ENCODE measurements at places on chromosomes 6 and 20.
A peak's percentile ranks its signal among the peaks of the same experiment; 100 is the strongest.

- DNase-seq, result no peak
These were observed 213.6 kb downstream of the RNGTT start for GRCh38 chr6:88749849-88750248.

GRCh38 chr6:2558861-2559801, 191.6 kb downstream of the MYLK4 start:
- no peak for DNase-seq

DNA sequence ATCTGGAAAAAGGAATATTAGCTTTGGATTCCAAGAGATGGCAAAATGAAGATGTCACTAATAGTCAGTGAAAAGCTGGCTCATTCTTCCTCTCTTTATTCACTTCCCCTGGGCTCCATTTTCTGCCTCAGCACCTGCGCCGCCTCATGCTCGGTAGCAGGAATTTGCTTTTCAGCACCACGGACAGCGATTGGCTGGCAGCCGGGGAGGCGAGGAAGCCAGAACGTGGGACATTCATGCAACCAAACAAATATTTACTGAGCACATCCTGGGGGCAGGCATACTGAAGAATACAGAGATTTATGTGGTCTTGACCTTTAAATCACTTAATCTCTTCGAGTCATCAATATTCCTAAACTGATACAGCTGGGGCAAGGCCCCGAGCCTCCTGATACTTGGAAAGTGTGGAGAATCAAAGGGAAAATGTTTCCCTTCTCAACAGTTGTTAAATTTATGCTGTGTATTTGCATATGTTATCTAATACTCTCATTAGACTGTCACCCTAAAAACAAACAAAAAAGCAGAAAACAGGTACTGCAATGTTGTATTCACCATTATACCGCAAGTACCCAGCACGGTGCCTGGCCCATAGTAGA, 12.1 kb upstream of the PDYN start:
- DNase-seq, result no peak

- DNase-seq, result no peak
These were observed 167.5 kb downstream of the TMEM242 start for GRCh38 chr6:157155804-157156203.

DNA sequence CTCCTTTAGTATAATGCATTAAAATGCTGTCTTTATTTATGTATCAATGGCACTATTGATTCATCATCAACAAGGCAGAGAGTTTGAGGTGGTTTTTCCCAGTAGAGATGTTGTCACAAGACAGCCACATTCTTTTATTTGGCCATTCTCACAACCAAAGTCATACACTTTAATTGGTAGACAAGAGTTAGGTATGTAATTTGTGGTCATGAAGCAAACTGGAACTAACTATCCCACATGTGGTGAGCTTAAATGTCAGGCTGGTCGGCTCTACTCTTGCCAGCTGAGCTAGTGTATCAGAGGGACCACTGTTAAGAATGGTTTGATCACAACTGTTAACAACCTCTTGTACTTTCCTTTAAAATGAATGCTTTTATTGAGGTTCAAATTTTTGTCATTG, 714.6 kb downstream of the CD109 start:
- DNase-seq, result peak; percentile 47

GRCh38 chr6:114521926-114522325, 179.1 kb upstream of the HS3ST5 start:
- DNase-seq, result no peak

GRCh38 chr6:154358019-154358545, 1.5 kb upstream of the IPCEF1 start:
- no peak for DNase-seq

GRCh38 chr20:40757087-40757486, 68.1 kb upstream of the MAFB start:
- DNase-seq, result no peak

- no peak for DNase-seq
These were observed 24.6 kb upstream of the GTSF1L start for GRCh38 chr20:43751167-43752050.

- no peak for DNase-seq
These were observed 158.6 kb upstream of the MLN start for GRCh38 chr6:33962246-33963027.

- no peak for DNase-seq
These were observed 199.6 kb downstream of the TTLL2 start for GRCh38 chr6:167524261-167525111.

DNA sequence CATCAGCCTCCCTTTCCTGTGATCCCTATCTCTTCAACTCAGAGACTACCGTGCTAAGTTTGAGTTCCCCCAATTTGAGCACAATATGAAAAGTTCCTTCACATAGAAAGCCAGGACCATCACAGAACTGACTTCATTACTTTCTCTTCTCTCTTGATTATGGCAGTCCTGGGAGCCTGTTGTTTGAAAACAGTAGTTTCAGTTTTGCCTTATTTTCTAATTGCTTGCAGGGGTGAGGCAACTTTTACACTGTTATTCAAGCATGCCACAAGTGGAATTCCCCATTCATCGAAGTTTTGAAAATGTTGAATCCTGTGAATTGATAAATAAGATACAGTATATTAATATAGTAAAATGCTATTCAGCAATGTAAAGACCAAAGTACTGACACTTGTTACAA, 569.7 kb upstream of the MARCKS start:
- no peak for DNase-seq

DNA sequence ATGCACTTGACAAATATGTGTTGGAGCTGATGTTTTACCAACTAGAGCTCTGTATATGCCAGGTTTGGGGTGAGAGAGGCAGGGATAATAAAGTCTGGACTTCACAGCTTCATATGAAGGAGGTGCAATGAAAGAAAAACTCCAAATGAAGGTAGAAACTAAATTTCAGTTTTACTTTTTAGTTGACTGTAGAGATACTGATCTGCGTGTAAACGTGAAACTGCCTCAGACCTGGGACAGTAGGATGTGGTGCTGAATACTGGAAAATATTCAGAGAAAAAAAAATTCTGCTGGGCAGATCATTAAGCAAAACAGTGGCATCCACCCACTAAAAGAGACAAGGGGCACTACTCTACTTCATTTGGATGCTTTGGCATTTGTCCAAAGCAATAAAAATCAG, 94.5 kb downstream of the BACH2 start:
- DNase-seq, result no peak

DNA sequence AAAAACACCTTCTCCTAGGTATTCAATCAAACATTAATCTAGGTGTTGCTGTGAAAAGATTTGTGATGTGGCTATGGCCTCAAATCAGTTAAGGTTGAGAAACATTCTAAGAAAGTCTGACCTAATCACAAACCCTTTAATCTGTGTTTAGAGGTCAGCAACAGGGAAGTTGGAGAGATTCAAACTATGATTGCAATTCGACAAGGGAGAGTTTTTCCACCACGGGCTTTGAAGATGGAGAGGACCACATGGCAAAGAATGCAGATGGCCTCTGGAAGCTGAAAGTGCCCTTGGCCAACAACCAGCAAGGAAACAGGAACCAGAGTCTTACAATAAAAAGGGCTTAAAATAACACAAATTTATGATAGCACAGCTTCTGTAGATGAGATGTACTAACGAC, 29.6 kb upstream of the LGSN start:
- DNase-seq, result no peak

GRCh38 chr6:35343092-35343834, 905 bp downstream of the PPARD start:
- no peak for DNase-seq

DNA sequence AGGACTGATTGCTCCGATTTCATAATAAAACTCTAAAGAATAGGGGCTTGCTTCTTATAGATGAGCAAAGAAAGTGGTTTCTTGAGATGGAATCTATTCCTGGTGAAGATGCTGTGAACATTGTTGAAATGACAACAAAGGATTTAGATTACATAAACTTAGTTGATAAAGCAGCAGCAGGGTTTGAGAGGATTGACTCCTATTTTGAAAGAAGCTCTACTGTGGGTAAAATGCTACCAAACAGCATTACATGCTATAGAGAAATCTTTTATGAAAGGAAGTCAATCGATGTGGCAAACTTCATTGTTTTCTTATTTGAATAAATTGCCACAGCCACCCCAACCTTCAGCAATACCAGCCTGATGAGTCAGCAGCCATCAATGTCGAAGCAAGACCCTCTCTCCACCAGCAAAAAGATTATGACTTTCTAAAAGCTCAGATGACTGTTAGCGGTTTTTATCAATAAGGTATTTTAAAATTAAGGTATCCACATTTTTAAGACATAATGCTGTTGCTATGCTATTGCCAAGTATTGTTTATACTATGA, 12.7 kb upstream of the MTRF1L start:
- DNase-seq, result no peak

DNA sequence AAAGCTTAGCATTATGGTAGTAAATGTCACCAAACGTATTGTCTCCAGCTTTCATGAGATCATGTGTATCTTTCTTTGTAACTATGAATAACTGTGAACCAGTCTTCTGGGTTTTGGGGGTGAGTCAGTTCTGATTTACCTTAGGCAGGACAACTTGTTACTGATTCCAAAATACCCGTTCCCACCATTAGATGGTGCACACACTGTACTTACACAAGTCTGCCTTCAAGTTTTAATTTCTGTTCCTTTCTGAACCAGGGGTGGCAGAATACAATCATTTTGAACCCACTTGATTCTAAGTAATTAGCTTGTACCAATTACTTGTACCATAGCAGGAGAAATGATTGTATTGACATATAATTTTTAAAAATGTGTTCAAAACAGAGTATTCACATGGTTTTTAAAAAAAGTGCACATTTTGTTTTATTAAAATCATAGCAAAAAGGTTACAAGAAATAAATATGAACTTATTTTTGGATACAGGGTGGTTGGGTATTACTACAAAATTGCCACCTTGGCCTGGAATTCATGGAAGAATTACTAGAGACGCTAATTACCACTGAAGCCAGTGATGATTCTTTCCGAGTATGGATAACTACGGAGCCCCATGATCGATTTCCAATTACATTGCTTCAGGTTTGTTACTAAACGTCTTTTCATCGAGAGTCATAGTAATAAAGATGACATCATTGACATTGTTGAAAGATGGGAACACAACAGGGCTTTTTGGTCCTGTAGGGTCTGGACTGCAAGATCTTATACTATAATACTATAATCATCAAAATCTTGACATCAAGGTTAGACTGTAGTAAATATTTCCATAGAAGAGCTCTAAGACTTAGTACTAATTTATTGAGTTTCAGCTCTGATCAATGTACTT, 75.2 kb upstream of the GLP1R start:
- DNase-seq, result peak; percentile 19

GRCh38 chr6:37141281-37142049, 28.5 kb upstream of the PIM1 start:
- peak; percentile 72 for DNase-seq

GRCh38 chr6:169168302-169168630, 85.4 kb downstream of the THBS2 start:
- DNase-seq, result no peak

DNA sequence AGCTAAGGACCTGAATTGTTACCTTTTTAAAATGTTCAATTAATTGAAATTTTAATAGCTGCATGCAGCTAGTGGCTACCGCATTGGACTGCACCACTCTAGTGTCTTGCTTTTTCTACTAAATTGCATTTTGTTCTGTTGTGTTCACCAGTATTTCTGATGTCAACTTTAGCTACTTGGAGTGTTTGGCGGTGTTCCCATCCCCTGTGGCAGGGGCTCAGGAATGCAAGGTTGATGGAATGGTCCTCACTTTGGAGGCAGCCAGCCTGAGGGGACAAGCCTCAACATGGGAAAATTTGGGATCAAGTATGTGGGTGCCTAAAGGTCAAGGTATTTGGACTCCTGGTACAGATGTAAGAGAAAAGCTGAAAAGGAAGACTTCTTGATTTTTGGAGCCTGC, 230.1 kb upstream of the PRND start:
- DNase-seq, result no peak

GRCh38 chr20:52987295-52987694, 15.1 kb downstream of the TSHZ2 start:
- no peak for DNase-seq

- DNase-seq, result no peak
These were observed 13.3 kb downstream of the ELOVL5 start for GRCh38 chr6:53335224-53335994.

- no peak for DNase-seq
These were observed 86.7 kb upstream of the BACH2 start for GRCh38 chr6:90383196-90383822.

GRCh38 chr20:61516346-61517208, 264.5 kb downstream of the CDH4 start:
- DNase-seq, result no peak

GRCh38 chr6:169800668-169801395, 49.4 kb downstream of the ERMARD start:
- no peak for DNase-seq

- no peak for DNase-seq
These were observed 18.6 kb downstream of the HMGCLL1 start for GRCh38 chr6:55560290-55560885.

DNA sequence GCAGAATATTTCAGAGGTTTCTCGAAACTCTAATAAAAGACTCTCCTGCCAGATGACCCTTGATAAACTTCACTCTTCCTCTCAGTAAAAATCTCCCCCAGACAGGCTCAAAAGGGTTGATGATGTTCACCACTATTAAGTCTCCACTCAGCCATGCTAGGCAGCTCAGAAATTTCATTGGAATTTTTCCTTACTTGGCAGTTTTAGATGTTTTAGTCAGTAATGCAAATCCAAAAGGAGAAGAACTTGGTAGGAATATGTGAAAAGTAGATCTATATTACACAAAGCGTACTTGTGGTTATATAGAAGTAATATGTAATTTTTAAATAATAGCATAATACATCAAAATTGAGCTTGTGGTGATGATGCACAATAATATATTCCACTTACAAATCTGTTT, 333.0 kb downstream of the PHF3 start:
- DNase-seq, result no peak

GRCh38 chr20:33667676-33668465, 1.1 kb downstream of the ACTL10 start:
- DNase-seq, result no peak

GRCh38 chr6:144264270-144265060, 20.7 kb upstream of the UTRN start:
- peak; percentile 74 for DNase-seq

GRCh38 chr6:72182337-72183246, 296.2 kb downstream of the RIMS1 start:
- no peak for DNase-seq

- DNase-seq, result no peak
These were observed 174.6 kb downstream of the LMBRD1 start for GRCh38 chr6:69622230-69622629.
